Ammon's horn (tissue), 1 donor: ENCODE measurements at places on chromosomes 7 and 10.

GRCh38 chr7:45515346-45515745, 58.8 kb upstream of the ADCY1 start:
- no peak for DNase-seq

- DNase-seq = no peak
Measured at GRCh38 chr10:103545771-103546281, 52.3 kb downstream of the NEURL1 start.

- no peak for DNase-seq
Measured at GRCh38 chr7:44101966-44102845, 1.9 kb upstream of the AEBP1 start.

DNA sequence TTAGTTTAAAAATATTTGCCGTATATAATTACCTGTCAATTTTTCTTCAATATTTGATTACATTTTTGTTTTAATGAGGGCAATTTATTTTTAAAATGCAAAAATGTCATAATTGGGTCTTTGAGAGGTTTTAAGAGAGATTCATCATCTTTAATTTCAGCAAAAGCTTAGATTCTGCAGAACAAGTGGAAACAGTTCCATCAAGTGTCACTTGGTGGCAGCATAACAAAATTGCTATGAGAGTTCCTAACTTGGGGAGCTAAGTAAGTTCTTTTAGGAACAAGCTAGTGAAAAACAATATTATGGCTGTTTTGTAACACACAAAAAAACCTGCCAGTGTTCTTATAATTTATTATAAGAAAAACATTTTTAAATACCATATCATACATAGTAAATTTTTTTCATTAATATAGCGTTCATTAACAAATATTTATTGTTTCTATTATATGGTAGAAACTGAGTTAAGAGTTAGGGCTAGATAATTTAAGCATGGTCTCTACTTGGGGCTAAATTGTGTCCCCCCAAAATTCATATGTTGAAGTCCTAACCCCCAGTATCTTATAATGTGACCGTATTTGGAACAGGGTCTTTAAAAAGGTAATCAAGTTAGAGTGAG, 155.2 kb downstream of the MAGI2 start:
- peak; percentile 83 for DNase-seq

DNA sequence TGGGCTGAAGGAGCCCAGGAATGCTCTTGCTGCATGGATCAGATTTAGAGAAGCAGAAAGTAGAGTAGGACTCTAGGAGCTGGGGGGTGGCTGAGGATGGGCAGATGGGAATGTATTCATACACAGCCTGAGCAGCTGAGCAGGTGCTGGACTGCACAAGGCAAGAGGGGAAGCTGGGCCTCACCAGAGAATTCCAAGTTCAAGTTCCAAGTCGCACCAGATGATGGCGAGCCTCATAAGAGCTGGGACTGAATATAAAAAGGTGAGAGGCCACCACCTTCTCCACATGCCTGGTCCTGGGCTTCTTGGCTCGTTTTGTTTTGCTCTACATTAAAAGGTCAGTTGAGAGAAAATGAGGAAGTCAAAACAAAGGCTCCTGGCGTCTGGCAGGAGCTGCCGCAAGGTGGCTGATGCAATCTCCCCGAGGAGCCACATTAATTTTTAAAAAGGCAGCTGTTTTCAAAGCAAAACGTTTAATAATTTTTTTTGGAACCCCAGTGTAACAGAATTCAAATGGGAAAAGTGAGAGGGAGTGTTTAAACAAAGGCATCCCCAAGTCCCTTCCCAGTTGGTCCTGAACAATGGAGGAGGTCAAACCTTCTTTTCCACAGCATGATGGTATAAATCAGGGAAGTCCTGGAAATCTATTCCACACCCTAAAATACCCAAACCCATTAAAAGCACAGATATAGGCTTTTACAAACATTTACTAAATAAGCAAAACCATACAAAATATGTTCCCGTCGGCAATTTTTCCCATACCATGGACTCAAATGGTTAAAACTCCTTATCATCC, 9.5 kb downstream of the CYREN start:
- DNase-seq = no peak

GRCh38 chr10:102306006-102306405, 60.7 kb downstream of the GBF1 start:
- no peak for DNase-seq

DNA sequence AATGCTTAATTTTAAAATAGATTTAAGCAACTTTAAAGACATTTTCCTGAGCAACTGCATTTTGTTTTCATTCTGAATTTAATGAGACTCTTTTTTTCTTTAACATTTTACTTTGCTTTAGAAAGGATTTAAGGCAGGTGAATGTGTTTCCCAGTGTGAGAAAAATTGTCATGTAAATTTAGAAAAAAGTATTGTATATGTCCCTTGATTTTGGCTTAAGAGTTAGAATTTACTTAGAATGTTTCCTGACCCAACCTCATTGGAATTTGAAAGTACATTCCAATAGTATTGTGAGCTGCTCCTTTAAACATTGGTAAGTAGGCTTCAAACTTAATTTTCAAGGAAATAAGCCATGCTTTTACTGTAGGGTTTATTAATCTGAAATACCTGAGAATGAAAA, 110.2 kb downstream of the PTEN start:
- no peak for DNase-seq

DNA sequence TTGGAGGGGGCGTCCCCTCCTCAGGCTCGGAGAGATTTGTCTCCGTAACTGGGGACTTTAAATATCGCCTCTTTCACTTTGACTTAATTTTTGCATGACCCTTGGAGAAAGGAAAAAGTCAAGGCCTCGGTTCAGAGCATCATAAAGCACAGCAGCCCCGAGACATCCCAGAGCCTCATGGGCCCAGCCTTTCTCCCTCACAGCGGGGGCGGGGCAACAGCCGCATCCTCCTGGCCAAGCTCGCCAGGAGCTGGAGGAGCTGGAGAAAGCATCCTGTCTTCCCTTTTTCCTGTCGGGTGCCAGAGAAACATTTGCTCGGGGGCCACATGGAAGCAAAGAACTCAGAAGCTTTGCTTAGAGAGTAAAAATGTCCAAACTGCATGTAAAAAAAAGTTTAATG, 43.6 kb upstream of the DPYSL4 start:
- DNase-seq = no peak

DNA sequence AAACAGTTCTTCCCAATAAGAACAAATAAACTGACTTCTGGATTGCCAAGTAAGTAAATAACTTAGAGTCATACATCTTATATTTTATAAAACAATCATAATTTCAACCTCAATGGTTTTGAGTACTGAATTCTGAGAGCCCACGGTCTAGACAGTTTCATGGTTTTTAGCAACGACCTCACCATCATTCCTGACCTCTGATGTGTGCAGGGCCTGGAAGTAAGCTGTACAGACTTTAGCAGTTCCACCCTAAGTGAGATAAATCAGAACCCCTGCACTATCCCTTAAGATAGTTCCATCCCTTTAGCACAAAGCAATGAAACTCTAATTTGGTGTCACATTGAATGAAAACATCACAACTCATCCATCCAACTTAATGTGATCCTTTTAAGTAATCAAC, 86.0 kb downstream of the NEBL start:
- DNase-seq = no peak

- peak; percentile 3 for DNase-seq
Measured at GRCh38 chr7:9175871-9176270, 742.5 kb downstream of the NXPH1 start.

GRCh38 chr7:3128857-3129490, 85.3 kb upstream of the CARD11 start:
- no peak for DNase-seq

DNA sequence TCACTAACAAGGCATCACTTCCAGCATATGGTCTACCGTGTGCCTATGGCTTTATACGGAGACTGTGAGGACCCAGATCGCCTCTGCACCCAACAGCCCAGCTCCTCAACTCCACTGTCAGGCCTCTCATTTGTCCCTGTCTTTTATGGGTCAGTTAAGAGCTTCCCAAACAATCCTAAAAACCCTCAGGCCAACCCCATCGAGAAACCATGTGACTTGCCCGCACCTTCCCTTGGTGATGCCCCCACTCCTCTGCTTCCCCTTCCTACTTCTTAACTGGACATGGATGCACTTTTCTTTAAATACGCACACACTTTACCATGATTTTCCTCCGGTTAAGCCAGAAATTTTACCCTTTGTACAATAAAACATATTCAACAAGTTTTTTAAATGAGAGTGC, 46.8 kb downstream of the BAIAP2L1 start:
- no peak for DNase-seq

- no peak for DNase-seq
Measured at GRCh38 chr7:31948029-31948428, 122.2 kb downstream of the PDE1C start.

DNA sequence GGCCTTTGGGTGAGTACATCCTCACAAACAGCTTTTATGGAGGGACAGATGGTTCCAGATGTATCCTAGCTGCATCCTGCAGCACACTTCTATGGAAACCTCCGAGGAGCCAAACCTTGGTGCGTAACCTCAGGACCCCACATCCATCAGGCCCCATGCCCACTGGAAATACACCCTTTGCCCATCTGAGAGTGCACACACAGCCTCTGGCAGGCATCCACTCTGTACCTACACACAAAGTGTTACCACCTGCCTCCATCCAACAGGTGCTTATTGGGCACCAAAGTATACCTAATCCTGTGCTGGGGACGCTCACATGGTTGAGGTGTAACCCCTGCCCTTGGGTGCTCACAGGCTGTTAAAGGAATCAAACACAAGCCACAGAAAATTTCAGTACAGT, 117.9 kb downstream of the ADCY1 start:
- DNase-seq = no peak

- no peak for DNase-seq
Measured at GRCh38 chr7:26183545-26184280, 16.8 kb downstream of the HNRNPA2B1 start.

GRCh38 chr10:110502851-110503301, 5.2 kb downstream of the DUSP5 start:
- DNase-seq = peak; percentile 92

DNA sequence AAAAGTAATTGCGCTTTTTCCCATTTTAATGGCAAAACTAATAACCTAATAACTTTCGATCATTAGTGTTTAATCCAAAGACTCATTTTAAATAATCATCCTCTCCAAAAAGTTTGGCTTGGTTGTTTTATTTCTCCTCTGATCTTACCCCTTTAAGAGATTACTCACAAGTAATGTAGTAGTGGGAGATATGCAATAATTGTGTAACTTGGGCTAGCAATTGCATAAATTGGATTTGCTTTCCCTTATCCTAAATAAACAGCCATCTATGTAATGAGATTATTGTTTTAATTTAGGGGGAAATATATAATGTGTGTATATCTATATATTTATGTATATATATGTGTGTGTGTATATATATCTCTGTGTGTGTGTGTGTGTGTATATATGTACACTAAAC, 82.5 kb downstream of the RNLS start:
- DNase-seq = no peak

GRCh38 chr10:78691301-78692030, 377.3 kb upstream of the ZMIZ1 start:
- DNase-seq = no peak

DNA sequence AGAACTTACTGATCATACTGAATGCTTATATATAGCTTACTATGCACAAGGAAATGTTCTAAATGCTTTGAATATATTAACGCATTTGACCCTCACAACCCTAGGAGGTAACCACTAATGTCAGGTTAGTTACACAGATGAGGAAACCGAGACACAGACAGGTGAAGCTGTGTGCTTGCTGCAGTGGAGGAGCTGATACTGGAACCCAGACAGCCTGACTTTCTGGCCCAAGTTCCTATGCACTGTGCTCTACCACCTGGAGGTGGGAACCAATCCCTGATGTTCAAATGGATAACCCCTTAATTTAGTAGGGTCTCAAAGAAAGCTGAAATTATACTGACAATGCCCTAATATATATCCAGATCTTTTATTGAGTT, 119.6 kb downstream of the SORBS1 start:
- no peak for DNase-seq

GRCh38 chr7:102270178-102270887, 16.3 kb upstream of the SH2B2 start:
- DNase-seq = peak; percentile 51

DNA sequence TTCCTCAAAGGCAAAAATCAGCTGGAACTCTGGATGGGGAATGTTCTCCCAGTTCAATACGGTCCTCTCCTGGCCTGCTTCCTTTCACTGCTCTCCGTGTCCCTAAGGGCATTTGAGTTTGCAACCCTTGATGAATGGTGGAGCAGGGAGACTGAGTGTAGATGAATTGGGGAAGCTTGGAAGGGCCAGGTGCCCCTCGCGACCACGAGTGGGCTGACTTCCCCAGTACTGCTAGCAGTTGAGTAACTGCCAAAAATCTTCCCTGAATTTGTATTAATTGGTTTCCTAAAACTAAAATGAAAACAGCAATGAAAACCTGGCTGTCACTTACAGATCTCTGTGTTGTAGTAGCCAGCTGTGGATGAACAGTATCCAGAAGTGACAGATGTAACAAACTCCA, 13.6 kb downstream of the IRF5 start:
- no peak for DNase-seq

DNA sequence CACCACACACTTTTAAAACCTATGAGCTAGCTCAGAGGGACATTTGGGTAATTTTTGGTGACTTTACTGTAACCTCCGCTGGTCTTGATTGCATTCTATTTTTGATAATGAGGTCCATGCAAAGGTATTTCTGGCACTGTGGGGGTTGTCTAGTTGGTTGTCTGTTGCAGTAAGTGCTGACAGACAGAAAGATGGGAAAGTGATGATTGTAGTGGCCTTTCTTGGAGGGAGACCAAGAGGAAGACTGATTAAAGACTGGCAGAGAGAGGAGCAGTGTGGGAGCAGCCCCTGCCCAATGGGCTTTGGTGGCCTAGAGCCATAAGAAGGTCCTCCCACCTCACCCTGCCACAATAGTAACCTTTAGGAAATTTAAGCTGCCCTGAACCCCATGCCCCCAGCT, 173.4 kb upstream of the CTBP2 start:
- DNase-seq = no peak

DNA sequence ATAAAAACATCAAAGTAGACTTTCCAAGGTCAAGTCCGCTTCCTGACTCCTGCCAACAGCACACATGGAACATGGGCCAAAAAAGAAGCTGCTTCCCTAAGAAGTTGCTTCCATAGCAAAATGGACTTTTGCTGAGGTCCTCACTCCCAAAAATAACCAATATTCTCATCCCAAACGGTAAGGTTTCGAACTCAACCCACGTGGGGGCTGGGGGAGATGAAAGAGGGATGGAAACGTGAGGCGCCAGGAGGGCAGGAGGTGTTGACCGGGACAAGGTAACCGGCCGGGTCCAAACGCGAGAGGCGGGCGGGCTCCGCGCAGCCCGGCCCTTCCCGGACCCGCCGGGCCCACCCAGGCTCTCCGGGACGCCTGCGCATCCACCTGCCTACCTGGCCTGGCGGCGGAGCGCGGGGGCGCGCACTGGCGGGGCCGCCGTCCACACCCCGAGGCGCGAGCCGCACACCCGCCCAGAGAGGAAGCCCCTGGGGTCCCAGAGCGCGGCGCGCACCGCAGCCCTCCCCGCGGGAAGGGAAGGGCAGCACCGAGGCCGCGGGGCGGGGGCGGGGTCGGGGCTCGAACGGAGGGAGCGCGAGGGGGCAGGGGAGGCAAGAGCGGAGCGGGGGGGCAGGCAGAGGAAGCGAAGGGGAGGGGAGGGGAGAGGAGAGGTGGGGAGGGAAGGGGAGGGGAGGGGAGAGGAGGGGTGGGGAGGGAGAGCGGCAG, 742 bp downstream of the LMBR1 start:
- peak; percentile 35 for DNase-seq
